NCI-H1694 (cell line): ENCODE measurements at places on chromosomes 3 and 15.

DNA sequence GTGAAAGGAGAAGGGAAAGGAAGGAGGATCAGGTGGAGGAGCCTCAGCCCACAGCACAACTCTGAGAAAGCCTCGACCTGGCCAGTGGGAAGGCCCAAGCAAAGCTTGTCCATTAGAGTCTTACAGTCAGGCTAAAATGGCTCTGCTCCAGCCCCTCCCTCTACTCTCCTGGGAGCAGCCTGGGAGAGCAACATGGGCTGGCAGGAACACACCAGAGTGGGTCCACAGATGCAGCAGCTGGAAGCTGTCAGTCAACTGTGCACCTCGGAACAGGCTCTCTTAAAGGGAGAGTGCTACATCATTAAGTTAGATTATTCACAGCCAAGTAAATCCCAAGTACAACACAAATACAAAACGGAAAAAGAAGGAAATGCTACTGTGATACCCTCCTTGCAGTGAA, 98.0 kb upstream of the LIMD1 start:
- peak; percentile 12 for DNase-seq

DNA sequence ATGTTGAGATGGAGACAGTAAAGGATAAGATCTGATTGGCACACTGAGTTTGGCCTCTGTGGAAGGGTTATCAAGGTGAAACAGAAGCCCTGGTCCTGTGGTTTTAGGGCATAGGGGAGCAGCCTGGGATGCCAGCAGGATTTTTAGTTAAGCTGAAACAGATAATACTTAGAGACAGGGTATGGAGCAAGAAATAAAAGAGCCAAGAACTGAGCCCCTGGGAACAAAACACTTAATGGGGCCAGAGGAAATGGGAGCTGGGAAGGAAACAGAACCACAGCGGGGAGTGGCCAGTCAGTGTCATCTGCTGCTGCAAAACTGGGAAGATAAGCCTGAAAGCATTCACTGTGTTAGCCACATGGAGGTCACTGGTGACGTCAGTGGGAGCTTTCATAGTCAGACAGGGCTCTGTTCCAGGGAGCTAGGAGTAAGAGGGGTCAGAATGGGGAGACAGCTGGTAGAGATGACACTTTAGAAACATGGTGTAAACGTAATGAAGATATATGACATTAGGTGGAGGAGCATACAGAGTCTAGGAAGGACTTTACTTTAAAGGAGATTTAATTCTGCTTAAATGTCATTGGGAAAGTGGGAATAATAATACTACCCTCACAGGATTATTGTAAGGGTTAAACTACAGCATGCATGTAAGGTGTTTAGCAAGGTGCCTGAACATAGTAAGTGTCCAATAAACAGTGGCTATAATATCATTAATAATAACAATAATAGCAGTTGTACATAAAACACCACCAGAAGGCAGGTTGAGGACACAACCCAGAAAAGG, 172.7 kb upstream of the CTNNB1 start:
- DNase-seq: no peak

DNA sequence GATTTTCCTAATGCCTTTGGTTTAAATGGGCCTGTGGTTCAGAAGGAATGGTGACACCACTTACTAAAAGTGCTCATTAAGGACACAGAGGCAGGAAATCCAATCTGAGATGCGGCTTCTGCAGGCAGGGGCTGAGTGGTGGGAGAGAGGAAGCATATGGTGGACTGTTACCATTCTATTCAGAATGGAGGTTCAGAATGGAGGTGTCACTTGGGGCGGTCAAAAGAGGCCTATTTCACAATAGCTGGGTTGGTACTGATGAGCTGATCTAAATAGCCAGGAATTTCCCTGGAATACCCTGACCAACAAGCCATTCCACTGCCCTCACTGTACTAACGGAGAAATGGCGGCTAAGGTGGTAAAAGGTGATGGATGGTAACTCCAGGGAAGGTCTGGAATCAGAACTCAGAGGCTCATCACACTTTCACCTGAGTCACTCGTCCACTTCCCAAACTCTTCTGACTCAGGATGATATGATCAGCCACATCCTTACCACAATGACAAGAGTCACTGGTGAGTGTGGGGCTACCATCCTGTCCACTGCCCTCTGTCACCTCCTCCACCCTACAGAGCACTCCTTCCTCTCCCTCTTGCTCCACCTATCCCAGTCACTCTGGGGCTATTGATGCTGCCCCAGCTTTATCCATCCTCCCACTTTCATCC, 15.7 kb downstream of the RFT1 start:
- no peak for DNase-seq

GRCh38 chr3:127114337-127115070, 78.4 kb upstream of the PRR23E start:
- DNase-seq: peak; percentile 81

GRCh38 chr3:135451037-135451785, 514.3 kb upstream of the PPP2R3A start:
- DNase-seq: no peak

DNA sequence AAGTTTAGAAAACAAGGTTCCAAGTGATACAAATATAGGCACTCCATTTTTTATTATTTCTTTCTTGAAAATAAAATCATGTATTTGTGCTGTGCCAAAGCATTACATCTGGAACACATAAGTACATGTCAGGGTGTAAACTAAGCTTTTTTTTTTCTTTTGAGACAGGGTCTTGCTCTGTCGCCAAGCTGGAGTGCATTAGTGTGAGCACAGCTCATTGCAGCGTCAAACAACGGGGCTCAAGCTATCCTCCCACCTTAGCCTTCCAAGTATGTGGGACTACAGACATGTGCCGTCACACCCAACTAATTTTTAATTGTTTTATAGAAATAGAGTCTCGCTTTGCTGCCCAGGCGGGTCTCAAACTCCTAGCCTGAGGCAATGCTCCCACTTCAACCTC, 9.0 kb downstream of the SPATA12 start:
- DNase-seq: no peak

DNA sequence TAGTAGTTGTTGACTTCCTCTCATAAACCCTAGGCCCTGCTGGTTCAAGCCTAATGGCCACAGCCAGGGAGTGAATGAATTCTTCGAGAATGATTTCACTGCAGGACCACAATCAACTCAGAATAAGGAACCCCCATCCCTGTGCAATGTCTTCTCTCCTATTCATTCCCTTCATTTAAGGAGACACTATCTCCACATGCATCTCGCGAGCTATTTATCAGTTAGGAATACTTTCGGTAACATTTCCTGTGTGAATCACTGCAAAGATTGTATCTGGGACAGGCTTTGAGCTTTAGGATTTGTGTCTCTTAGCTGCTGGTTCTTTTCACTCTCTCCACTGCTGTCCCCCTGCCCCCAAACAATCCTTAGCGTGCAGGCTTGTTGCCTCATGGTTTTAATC, 94.4 kb downstream of the MYLK start:
- no peak for DNase-seq

- DNase-seq: no peak
Observed at GRCh38 chr3:31533169-31534064, 692 bp downstream of the STT3B start.

- no peak for DNase-seq
Observed at GRCh38 chr3:195568630-195569029, 15.1 kb downstream of the APOD start.

- DNase-seq: no peak
Observed at GRCh38 chr15:65731926-65732325, 60.2 kb downstream of the DENND4A start.

DNA sequence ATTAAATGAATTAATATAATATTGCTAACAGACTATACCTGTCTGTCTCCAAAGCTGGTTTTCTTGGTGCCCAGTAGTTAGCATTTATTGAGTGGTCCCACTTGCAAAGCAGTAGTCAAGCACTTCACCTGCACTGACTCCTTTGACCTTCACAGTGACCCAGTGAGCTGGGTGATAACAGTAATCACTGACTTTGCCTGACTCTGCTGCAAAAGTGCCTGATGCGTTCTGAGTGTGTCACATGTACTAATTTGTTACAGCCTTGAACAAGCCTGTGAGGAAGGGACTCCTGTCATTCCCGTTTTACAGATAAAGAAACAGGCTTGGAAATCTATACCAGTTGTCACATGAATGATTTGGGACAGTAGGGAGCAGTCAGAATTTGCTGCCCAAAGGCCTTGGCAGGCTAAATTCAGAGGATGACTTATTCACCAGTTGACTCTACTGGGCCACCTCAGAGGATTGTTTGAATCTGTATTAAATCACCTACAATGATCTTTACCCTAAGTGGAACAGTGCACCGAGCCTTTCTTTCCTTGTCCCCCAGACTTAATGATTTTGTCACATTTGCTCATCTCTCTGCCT, 116.6 kb upstream of the PLXNA1 start:
- no peak for DNase-seq

- DNase-seq: no peak
Observed at GRCh38 chr3:196599734-196600128, 31.3 kb downstream of the FBXO45 start.

DNA sequence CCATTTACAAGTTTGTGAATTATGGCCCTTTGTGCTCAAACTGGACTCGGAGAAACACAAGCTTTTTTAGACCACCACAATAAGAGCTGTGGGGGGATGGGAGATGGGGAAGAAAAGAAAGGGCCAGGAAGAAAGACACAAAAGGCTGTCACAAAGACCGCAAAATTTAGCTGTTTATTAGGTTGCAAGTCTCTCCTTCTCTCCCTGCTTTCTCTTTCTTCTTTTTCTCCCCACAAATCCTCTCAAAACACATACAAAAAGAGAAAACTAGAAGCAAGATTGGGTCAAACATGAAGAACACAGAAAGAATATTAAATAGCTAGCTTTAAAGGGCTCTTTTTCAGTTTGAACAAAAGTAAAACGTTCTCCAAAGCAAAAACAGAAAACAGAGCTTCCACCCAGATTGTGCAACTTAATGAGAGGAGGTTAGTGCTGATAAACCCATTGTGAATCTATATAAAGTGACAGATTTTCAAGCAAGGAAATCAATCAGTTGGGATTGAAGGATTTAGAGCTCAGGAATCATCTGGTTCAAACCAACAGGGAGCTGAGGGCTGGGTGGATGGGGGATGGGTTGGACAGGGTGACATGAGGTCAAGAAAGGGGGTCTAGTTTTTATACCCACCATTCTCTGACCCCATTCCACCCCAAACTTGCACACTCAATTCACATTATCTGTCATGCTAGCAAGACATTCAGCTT, 87.3 kb downstream of the DHX30 start:
- no peak for DNase-seq

DNA sequence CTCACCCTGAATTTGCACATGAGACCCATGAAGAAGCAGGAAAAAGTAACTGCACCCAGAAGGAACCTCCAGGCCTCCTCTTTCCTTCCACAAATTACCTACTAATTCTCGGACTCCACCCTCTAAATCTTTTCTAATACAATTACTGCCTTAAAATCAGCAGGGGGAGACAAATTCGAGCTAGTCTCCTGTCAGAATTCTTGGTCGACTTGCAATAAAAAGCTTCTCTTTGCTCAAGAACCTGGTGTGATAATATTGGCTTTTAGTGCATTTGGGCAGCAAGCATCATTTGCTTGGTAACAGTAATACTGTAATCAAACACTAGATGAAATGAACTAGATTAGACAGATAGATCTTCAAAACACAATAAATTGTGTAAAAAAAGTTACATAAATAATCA, 281.9 kb downstream of the RAP2B start:
- DNase-seq: no peak

- no peak for DNase-seq
Observed at GRCh38 chr3:32128936-32129335, 22.5 kb downstream of the GPD1L start.

- no peak for DNase-seq
Observed at GRCh38 chr3:40109641-40110490, 199.6 kb upstream of the EIF1B start.

- DNase-seq: peak; percentile 39
Observed at GRCh38 chr3:32177702-32178198, 60.7 kb upstream of the CMTM8 start.

- DNase-seq: no peak
Observed at GRCh38 chr3:94615275-94616065, 552.6 kb downstream of the NSUN3 start.
